ENCODE measurements at places on chromosomes 1 and 21.

GRCh38 chr1:94708299-94708685, 111.9 kb upstream of the SLC44A3 start:
- no peak for DNase-seq

DNA sequence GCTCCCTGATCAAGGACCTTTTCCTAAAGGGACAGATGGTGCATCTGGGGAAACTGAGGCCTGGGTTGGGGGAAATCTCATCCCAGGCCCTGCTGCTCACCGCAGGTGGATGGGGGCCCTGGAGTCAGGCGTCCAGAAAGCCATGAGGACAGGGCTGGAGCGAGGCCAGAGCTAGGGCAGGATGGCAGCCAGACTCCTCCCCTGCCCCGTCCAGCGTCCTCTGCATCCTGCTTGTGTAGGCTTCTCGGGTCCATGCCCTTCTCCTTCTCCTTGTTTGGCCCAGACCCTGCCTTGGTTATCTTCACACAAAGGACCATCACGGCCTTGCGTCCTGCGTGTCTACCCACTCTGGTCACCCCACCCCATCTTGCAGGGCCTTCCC, 43.0 kb downstream of the TRIM11 start:
- no peak for DNase-seq

- no peak for DNase-seq
These were observed 7.1 kb downstream of the GPR157 start for GRCh38 chr1:9121496-9122409.

DNA sequence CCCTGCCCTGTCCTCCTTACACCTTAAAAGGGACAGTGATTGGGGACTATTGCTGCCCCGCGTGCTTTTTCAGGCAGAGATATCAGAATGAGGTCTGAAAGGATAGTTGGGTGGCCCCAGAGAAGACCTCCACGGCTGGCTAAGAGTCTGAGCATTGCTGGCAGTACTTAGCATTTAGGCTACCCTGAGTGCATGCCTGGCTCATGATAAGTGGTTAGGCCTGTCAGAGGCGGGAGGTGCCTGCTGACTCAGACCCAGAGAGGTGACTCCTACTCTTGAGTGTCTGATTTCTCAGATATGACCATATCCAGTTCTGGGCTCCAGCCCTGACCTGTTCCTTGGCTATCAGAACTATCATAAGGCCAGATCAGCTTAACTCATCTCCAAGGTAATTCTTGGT, 213.7 kb downstream of the PBX1 start:
- DNase-seq = no peak

GRCh38 chr21:27300770-27301169, 333.9 kb upstream of the ADAMTS5 start:
- DNase-seq = no peak

GRCh38 chr1:67110352-67110751, 24.4 kb downstream of the C1orf141 start:
- no peak for DNase-seq
